ENCODE measurements at places on chromosomes 7 and 10.
A peak's percentile ranks its signal among the peaks of the same experiment; 100 is the strongest.

- DNase-seq = no peak
Observed at GRCh38 chr10:45433716-45434469, 59.9 kb downstream of the ALOX5 start.

DNA sequence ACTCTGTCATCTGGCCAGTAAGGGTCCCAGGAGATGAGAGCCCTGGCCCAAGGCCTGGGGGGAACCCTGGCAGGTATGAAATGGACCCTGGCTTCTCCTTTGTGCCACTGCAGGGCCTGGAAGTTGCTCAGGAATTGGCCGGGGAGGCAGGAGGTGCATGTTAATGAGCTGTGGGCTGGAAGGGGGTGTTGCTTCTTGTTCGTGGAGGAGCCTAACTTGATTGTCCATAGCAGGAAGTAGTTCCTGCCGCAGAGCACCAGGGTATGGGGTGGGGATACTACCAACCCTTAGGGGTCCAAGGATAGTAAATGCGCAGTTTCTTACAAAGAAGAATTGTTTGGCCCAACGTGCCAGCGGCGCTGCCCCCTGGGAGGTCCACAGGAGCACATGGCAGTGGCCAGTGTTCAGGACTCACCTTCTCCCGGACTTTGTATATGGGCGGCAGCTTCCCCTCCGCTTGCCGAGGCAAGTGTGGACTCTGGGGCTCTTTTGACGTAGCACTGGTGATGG lies 21.5 kb downstream of the TEX36 start:
- no peak for DNase-seq

DNA sequence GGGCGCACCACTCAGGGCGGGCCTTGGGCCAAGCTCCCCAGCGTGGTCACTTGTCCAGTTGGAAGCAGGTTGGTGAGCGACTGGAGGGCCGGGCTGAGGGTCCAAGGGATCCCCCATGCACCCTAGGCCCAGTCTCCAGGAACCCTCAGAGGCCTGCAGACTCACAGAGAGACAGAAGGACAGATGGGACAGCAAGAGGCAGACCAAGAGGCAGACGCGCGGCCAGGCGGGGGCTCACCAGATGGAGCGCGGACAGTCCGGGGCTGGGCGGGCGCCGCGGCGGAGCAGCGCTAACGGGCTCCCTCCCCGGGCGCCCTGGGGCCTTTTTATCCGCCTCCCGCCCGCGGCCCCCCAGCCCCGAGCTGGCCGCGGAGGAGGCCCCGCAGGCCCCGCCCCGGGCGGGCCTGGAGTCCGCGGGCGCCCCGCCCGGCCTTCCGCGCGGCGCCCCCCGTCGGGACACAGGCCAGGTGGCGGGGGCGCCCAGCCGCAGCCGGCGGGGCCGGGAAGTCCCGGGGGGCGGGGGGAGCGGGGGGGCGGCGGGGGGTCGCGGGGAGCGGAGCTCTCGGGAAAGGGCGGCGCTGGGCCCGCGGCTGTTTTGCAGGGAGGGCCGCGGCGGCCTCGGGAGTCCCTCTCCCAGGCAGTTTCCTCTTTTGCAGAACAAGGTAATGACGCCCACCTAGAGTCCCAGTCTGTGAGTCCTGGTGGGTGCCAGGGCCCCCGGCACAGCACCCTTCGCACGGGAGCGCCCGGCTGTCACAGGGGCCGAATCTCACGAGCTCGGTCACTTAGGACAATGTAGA lies at the start of gene LOXL4:
Gene LOXL4, minus strand, starts transcription at position 301 of the 800 bp plus-strand sequence. CDS start 5,175 bp downstream, outside the sequence.
- DNase-seq = peak; percentile 73

DNA sequence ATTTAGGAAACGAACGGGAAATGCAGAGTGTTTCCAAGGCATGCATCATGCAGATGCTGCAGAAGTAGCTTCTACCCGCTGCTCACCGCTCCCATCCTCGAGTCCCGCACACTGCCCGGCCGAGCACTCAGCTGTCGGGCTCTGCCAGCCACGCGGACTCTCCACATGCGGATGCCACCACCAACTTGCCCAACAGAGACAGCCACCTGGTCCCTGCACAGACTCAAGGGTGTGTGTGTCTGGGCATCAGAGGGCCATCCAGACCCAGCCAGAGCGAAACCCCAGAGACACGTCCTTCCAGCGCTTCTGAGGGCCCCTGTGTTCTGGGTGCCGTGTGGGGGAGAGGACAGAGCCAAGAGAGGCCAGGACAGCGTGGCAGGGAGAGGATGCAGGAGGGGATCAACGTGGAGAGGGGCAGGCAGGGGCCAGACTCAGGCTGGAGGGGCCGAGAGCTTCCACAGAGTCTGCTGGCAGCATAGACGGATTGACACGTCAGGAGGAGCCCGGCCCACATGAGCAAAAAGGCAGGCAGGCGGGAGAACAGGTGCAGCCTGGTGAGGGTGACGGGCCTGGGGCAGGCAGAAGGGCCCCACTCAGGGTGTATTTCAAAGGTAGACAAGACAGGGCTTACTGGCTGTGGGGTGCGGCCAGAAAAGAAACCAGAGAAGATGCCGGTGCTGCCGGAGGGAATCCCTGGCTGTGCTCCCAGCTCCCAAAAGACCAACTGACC lies 18.3 kb downstream of the GPER1 start:
- DNase-seq = no peak

DNA sequence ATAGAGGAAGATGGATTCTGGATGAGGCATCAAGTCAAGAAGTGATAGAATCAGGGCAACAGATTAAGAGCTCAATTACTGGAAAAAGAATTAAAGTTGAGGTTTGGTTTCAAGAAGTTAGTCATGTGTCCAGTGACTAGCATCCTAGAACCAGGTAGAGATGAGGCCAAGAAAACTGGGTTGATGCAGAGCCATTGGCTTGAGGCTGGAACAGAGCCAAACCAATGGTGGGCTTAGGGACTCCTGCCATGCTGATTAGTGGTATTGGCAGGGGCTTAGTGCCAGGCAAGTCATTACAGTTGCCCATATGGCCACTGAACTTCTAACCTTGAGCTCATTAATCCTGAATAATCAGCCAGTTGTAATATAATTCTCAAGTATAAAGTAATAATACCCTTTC lies 18.5 kb downstream of the ZNF277 start:
- DNase-seq = no peak

DNA sequence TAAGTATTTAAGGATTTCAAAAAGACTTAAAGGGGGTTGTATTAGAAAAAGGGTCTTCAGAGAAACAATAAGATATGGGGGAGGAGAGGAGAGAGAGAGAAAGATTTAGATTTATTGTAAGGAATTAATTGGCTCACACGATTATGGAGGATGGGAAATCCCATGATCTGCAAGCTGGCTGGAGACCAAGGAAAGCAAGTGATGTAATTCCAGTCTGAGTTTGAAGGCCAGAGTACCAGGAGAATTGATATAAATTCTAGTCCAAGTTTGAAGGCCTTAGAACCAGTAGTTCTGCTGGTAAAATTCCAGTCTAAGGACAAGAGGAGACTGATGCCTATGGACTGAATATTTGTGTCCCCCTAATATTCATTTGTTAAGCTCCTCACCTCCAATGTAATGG lies 20.6 kb upstream of the SLC13A1 start:
- no peak for DNase-seq

- no peak for DNase-seq
Observed at GRCh38 chr7:155348806-155349205, 51.1 kb downstream of the INSIG1 start.

All from left hindlimb (tissue), 1 donor.